Sigmoid colon (tissue), 7 donors: ENCODE measurements at places on chromosomes 4 and X. TPM values are rescaled to one million over a fixed set of nuclear protein-coding genes. Genes with fewer than 3 reads are reported as not detected.

MAOA gene
- total RNA-seq: 116 TPM

- no peak for DNase-seq
- H3K4me3 ChIP-seq: no peak overlapping the region
Observed at GRCh38 chr4:164866817-164867490, 10.0 kb upstream of the APELA start.

GRCh38 chr4:7169134-7169533, 23.2 kb upstream of the SORCS2 start:
- H3K27me3 ChIP-seq: no peaks in the 10 kb centered on the region
- no peaks in the 10 kb centered on the region for H3K36me3 ChIP-seq
- no peak for DNase-seq
- H3K4me1 ChIP-seq: no peaks in the 10 kb centered on the region
- H3K4me3 ChIP-seq: no peak overlapping the region

GRCh38 chrX:55715847-55716246, 1.7 kb upstream of the RRAGB start:
- no peak overlapping the region for H3K27ac ChIP-seq
- no peaks in the 10 kb centered on the region for H3K36me3 ChIP-seq
- no peaks in the 10 kb centered on the region for H3K4me1 ChIP-seq

DNA sequence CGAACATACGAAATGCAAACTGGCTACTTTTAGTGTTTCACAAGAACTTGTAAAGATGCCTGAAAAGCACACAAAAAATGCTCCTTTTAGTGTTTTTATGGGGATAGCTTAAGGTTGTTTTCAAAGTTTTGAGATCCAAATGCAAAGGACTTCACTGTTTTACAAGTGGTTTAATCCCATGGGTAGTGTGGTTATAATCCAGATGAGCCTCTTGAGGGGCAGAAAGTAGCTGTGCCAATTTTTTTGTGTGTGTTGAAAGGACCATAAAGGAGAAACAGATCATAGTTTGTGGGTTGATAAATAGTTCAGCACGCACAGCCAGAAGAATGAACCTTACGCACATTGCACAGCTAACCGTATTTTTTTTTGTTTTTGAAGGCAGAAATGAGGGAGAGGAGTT, 126.9 kb upstream of the GIMD1 start:
- no peak overlapping the region for H3K27ac ChIP-seq
- DNase-seq: no peak
- H3K4me1 ChIP-seq: no peaks in the 10 kb centered on the region
- no peaks in the 10 kb centered on the region for H3K27me3 ChIP-seq
